NCI-H2081 treated with DMSO at 0.1 percent for 48 hours (cell line): ENCODE measurements at places on chromosomes 11 and 22.

DNA sequence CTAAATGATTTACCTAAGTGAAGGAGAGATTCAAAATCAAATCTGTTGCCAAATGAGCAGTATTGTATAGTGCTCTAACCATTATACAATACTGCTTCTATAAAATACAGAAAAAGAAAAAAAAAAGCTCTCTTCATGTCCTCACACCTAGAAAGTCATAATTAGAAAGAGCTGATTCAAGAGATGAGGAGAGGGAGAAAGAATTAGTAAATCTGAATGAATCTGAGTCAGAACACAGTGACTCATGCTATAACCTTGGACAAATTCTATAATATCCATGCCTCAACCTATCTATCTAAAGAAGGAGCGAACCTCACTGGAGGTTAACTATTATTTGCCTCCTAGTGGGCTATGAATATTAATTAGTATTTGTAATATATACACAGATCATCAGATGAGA, 29.4 kb downstream of the AMBRA1 start:
- no peak for DNase-seq

GRCh38 chr11:61567286-61568061, 13.4 kb downstream of the SYT7 start:
- no peak for DNase-seq

- DNase-seq, result no peak
Observed at GRCh38 chr11:115990004-115990447, 485.8 kb upstream of the CADM1 start.

GRCh38 chr11:128559496-128560103, 27.8 kb downstream of the ETS1 start:
- no peak for DNase-seq

DNA sequence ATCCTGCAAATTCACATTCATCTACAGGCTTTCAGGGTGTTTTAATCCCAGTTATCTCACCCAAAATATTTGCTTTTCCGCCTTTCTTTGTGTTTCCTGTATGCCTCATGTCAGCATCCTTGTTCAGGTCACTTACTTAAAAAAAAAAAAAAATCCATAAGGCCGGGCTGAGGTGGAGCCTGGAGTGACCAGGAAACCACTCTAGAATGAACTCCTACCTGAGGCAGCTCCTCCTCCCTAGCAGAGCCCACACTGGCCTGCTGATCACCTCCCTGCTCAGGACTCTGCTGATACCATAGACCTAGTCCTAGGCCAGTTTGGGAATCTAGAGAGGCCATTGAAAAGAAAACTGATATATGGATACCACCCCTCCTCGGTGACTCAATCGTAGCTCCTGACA, 8.7 kb upstream of the DGAT2 start:
- no peak for DNase-seq

- DNase-seq, result no peak
Observed at GRCh38 chr11:34928268-34928959, 12.0 kb downstream of the PDHX start.

GRCh38 chr11:20112291-20113148, 47.8 kb downstream of the DBX1 start:
- no peak for DNase-seq

- no peak for DNase-seq
Observed at GRCh38 chr11:30499940-30500339, 86.2 kb downstream of the MPPED2 start.

DNA sequence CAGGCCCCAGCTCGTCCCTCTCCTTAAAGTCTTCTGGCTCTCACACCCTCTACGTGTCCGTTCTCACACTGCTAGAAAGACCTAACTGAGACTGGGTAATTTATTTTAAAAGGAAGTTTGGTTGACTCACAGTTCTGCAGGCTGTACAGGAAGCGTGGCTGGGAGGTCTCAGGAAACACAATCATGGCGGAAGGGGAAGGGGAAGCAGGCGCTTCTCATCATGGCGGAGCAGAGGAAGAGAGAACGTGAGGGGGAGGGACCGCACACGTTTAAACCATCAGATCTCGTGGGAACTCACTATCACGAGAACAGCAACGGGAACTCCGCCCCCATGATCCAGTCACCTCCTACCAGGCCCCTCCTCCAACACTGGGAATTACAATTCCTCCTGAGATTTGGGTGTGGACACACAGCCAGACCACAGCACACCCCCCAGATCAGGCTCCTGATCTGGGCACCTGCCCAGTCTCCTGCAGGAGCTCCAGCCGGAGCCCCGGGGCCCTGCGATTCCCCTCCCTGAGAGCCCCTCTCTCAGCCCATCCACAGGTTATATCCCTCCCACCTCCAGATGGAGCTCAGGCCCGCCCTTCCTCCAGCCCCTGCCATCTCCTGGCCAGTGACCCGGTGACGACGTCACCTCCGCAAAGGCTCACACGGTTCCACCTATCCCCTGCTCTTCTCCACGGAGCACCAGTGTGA, 170.2 kb downstream of the BRD1 start:
- no peak for DNase-seq

GRCh38 chr22:38955250-38955905, 2.0 kb upstream of the APOBEC3A start:
- no peak for DNase-seq

DNA sequence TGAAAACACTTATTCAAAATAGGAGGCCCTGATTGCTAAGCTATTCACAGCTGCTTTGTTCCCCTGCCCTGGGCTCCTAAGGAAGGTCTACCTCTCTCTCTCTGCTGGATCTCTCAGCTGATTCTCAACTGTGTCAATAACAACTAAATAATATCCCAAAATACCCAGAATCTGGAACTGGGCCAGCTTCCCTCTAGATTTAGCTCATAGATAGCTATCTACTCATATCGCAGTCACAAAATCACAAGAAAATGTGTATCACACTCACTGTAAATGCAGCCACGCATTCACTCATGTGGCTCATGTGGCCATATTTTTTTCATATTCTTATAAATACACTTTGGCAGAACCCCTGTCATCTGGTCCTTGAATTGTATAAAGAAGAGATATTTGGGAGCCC, 555.1 kb downstream of the OPCML start:
- DNase-seq, result no peak

DNA sequence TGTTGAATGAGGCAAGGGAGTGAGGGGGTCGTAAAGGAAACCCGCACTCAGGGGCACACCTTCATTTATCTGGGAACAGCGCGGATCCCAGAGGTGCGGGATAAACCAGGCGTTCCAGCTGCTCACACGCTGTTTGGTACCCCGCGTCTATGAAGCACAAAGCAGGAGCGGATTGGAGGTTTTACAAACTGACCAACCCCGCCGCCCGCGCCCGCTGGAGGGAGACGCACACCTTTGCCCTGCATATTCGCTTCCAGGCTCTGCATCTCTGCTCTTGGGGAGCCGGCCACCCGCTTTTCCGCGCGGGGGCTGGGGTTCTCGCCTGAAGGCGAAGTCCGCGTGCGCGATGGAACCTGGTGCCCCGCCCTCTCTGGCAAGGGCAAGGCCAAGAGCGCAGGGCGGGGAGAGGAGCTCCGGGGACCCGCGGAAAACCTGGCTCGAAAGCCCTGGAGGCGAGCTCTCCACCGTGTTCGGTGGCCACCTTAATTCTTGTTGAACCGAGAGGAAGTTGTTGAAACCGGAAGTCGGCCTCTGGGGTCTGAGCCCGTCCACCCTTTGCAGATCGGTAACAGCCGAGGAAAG, 6.8 kb upstream of the ALX4 start:
- DNase-seq, result no peak

DNA sequence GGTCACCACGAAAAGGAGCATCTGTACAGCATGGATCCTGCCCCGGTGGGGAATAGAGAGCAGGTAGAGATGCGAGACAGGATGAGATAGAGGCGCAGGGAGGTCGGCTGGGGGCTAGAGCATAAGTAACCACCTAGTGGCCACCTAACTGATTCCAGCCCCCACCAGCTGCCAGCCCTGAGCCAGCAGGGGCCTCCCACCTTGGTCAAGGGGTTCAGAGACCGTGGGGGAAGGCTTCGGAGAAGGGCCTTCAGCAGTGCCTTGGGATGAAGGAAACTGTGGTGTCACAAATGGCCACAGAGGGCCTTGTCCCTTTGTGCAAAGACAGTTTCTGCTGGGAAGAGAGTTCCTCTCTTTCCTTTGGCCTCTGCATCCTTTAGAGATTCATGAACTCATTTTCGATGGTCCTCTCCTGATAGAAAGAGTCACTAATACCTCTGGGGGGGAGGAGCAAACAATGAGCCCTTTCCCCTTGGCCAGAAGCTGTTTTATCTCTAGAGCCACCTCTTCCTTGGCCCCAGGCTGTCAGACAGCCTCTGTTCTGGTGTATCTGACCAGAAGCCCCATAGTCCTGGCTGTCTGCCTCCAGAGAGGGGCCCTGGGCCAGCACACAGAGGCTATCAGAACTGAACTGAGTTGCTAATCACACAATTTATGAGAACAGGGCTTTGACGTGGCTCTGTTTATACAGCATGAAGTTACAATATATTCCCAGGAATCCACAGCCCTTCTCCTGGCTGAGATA, 146.0 kb downstream of the PARVA start:
- no peak for DNase-seq
